ENCODE measurements at places on chromosomes 3 and 15. TPM values are rescaled to one million over a fixed set of nuclear protein-coding genes. Genes with fewer than 3 reads are reported as not detected.
A peak's percentile ranks its signal among the peaks of the same experiment; 100 is the strongest.

DNA sequence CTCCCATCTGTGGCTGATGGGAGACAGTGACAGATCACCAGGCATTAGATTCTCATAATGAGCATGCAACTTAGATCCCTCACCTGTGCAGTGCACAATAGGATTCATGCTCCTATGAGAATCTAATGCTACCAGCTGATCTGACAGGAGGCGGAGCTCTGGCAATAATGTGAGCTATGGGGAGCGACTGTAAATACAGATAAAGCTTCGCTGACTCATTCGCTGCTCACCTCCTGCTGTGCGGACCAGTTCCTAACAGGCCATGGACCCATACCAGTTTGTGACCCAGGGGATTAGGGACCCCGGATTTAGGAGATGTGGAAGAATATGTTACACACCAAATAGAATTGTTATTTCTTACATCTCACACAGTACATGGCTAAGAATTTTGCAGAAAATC lies 6.7 kb downstream of the ARGFX start:
- no peak for DNase-seq

ALDH1L1 gene
- total RNA-seq = not detected

DNA sequence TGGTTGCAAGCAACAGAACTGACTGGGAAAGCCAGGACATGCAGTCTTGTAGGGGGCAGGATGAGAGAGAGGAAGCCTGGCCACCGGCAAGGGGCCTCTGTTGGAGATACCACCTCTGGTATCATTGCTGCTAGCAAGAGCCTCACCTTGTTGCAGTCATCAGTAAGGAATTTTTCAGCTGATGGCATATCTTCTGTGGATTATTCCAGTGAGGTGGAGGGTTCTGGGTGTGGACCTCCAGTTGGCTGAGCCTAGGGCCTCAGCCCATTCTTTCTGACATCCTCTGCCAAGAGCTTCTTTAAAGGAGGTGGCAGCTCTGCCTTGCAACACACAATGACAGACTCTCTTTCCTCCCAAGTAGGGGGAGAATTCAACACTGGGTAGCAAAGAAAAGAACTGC lies 128.9 kb downstream of the AQP9 start:
- DNase-seq = no peak

- DNase-seq = no peak
Measured at GRCh38 chr3:77446084-77446483, 406.2 kb downstream of the ROBO2 start.

RPL14 gene
- total RNA-seq = 2,598 TPM

PTX3 gene
- total RNA-seq = not detected

GRCh38 chr15:69723404-69724096 lies 270.9 kb downstream of the RPLP1 start:
- no peak for DNase-seq

DNA sequence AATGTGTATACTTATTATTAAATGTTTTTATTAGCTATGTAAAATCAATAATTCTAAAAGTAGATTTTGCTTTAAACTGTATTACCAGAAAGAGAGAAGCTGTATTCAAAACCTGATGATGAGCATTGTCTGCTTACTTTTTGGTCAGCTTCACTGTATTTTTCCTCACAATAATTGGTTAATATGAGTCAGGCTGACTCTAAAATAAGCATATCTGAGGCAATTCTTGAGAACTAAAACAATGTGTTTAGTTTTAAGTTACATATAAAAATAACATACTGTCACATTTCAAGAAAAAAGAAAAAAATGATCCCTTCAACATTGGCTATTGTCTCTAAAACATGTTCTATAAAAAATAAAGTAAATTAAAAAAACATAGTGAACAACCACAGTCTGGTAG lies 66.1 kb downstream of the EPHA3 start:
- DNase-seq = no peak

GRCh38 chr3:131630097-131630496 lies 127.3 kb upstream of the MRPL3 start:
- no peak for DNase-seq

DNA sequence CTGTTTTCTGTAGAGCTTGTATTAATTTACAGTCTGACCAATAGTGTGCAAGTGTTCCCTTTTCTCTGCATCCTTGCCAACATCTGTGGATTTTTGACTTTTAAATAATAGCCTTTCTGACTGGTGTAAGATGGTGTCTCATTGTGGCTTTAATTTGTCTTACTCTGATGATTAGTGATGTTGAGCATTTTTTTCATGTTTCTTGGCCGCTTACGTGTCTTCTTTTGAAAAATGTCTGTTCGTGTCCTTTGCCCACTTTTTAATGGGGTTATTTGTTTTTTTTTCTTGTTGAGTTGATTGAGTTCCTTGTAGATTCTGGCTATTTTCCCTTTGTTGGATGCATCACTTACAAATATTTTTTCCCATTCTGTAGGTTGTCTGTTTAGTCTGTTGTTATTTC lies 7.6 kb upstream of the ACOX2 start:
- no peak for DNase-seq

DNA sequence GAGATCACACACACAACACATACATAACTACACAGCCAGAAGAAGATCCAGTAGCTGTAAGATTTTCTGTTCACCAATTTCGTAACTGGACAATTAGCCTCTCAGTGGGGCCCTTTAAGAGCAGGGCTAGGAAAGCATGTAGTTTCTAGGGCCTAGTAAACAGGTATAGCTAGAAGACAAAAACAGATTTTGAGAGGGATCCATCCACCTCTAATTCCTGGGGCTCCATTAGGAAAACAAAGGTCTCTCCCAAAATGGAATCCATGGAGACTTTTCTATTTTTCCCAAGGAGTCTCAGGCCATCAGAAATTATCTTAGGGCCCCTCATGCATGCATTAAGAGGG lies 10.5 kb downstream of the KIF15 start:
- DNase-seq = no peak

GRCh38 chr15:67415181-67415580 lies 105.8 kb upstream of the C15orf61 start:
- DNase-seq = no peak

DNA sequence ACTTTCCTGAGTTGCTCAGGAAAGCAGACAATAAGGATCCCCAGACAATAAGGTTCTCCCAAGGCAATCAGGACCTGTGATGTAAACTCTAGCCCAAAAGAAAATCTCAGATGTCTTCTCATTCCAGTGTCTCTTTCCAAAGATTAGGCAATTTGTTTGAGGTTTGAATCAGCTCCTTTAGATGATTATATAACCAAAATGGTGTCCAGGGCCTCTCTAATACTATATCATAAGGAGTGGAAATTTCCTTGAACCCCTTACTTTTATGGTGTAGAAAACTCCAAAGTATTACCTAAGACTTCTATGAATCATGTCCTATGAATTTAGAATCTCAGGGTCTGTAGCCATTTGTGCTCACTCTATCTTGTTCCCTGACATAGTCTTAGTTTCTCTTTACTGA lies 65.9 kb downstream of the GPR176 start:
- no peak for DNase-seq

NCEH1 gene
- 4.9 TPM for total RNA-seq

GRCh38 chr15:96593735-96594134 lies 263.2 kb downstream of the NR2F2 start:
- DNase-seq = no peak

CDHR4 gene
- not detected for total RNA-seq

DNA sequence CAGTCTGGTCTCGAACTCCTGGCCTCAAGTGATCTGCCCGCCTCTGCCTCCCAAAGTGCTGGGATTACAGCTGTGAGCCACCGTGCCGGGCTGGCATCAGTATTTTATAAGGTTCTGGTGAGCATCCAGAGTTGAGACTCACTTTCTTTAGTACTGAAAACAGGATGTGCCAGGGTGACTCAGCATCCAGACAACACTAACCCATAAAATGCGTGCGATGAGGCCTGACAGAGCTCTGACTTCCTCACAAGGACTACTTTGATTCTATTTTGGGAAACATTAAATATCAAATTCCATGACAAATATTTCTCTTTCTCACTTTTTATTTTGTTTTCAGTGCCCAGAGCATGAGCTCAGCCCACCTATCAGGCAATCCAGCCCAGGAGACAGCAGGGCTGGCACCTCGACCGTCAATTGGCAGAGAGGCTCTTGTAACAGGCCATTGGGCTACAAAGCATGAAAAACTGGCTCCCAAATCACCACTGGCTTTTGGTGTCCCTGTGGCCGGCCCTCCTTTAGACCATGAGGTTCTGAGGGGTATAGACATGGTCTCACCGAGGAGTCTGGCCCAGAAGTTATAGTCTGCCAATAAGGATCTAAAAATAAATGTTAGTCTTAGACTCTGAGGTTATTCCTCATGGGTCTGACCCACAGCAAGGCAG lies 75.0 kb downstream of the FEM1B start:
- peak; percentile 83 for DNase-seq

PAQR9 gene
- not detected for total RNA-seq

- DNase-seq = no peak
Measured at GRCh38 chr15:70625438-70625837, 137.9 kb downstream of the UACA start.

TMEM108 gene
- total RNA-seq = not detected
